COR-L47 (cell line): ENCODE measurements at places on chromosomes 6 and 20.

DNA sequence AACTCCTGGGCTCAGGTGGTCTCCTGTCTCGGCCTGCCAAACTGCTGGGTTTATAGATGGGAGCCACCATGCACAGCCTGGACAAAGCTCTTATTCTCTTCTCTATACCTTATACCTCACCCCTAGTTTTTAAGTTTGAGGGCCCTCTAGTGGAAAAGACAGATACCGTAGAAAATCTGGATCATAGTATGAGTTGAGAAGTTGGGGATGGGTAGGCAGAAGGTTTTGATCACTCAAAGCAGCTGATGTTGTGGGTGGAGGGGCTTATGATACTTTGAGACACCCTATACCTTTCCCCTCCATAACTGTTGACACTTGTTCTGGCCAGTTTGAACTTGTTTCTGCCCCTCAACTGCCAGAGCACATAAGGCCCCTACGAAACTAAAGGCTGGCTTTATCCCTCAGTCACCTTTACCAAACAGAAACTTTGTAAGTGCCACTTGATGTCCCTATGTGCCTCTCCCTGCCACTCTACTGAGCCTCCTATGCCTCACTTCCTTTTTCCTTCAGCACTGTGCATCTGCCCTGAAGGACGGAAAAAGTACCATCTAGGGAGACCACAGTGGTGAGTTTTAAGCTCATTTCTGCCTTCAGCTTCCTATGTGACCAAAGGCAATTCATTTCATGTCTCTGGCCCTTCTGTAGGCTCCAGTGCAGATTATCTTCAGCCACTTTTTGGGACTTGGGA, 28.6 kb downstream of the RALY start:
- no peak for DNase-seq

GRCh38 chr6:128743974-128744765, 138.8 kb upstream of the LAMA2 start:
- DNase-seq: no peak

- DNase-seq: no peak
Measured at GRCh38 chr6:66558189-66558588, 851.2 kb upstream of the EYS start.

DNA sequence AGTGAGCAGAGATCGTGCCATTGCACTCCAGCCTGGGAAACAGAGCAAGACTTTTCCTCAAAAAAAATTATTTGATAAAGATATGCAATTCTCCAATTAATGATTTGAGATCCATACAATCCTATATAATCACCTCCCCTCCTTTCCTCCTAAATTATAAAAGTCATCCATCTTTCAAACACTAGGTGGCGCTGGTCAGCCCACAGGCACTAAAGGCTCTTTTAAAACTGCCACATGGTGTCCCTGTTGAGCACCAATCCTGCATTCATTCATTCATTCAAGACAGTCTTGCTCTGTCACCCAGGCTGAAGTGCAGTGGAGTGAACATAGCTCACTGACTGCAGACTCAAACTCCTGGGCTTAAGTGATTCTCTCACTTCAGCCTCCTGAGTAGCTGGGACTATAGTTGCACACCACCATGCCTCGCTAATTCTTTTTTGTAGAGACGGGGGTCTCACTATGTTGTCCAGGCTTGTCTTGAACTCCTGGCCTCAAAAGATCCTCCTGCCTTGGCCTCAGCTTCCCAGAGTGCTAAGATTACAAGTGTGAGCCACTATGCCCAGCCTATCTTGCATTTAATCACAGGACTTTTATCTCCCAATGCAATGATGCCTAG, 58.7 kb upstream of the SLC2A12 start:
- no peak for DNase-seq

GRCh38 chr6:139635401-139636130, 261.1 kb upstream of the CITED2 start:
- no peak for DNase-seq

GRCh38 chr6:129314575-129314974, 395.4 kb downstream of the ARHGAP18 start:
- DNase-seq: no peak

- peak; percentile 72 for DNase-seq
Measured at GRCh38 chr6:30763618-30764489, 19.5 kb upstream of the IER3 start.

GRCh38 chr6:42545226-42545773, 18.5 kb upstream of the UBR2 start:
- DNase-seq: no peak

DNA sequence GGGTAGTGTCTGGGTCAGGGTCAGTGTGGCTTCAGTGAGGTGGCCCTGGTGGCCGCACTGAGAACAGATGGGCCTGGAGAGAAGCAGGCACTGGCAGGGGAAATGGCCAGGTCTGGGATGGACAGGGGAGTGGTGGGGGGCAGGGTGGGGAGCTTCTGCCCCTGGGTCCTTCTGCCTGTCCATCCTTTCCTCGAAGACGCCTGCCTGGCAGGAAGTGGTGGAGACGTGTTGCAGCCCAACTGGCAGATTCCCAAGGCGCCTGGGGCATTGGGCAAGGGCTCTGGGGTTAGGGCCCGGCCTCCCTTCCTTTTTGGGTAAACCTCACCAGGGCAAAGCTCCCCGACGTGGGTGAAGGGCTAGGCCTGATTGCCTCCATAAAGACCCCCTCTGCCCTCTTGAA, 10.4 kb downstream of the SRC start:
- DNase-seq: no peak

GRCh38 chr6:108518714-108519576, 41.8 kb upstream of the FOXO3 start:
- no peak for DNase-seq

- no peak for DNase-seq
Measured at GRCh38 chr6:39389484-39389767, 66.9 kb upstream of the KCNK16 start.

DNA sequence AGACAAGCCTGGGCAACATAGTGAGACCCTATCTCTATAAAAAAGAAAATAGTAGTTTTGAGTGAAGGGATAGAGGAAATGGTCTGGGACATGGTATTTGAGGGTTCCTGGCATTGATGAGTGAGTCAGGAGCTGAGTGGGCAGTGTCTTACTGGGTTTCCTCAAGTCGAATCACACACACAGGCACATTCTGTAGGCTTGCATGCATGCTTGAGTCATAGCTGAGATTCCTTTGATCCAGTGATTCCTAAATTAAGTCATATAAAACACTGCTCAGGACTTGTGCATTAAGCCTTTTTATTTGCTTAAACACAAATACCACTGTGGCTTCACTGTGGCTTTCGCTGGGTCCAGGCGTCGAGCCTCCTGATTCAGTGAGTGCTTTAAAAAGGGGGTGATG, 71.8 kb upstream of the TMEM181 start:
- no peak for DNase-seq

- DNase-seq: no peak
Measured at GRCh38 chr6:100565439-100566104, 100.9 kb upstream of the SIM1 start.

DNA sequence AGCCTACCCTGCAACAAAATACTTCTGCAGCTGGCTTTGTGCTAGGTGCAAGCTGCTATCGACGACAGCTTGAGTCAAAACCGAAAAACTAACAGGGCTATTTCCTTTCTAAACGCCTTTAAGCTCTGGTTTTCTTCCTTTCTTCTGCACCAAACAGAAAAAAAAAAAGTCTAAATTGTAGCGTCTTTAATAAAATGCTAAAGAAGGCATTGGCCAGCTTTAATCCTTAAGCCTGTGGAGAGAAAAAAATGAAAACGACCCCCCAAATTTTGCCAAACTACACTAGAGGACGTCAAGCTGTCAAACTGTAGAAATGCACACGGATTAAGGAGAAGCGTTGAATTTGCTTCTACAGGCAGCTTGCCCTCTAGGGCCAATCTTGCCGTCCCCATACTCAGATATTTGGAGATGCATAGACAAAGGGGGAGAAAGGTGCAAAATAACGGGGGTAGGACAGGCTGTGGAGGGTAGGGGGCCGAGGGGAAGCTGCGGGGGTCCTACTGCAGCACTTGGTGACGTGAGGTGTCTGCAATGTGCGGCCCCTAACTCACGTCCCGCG, 1.4 kb upstream of the NRN1 start:
- DNase-seq: no peak

DNA sequence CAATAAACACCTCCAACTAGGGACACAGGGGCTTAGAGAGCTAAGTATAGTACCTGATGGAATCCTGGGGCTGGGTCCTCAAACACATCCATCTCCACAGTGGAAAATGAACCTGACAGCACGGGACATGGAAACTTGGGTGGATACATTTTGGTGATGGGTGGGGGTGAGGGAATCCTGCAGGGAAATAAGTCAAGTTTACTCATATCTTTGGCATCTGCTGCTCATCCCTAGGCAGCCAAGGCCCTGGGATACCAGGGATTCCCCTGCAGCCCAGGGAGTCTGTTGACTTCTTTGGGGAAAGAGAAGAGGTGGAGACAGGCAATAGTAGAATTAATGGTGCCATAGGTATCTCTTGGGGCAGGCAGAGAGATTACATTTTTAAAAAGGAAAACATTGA, 6.6 kb downstream of the APOBEC2 start:
- DNase-seq: no peak

DNA sequence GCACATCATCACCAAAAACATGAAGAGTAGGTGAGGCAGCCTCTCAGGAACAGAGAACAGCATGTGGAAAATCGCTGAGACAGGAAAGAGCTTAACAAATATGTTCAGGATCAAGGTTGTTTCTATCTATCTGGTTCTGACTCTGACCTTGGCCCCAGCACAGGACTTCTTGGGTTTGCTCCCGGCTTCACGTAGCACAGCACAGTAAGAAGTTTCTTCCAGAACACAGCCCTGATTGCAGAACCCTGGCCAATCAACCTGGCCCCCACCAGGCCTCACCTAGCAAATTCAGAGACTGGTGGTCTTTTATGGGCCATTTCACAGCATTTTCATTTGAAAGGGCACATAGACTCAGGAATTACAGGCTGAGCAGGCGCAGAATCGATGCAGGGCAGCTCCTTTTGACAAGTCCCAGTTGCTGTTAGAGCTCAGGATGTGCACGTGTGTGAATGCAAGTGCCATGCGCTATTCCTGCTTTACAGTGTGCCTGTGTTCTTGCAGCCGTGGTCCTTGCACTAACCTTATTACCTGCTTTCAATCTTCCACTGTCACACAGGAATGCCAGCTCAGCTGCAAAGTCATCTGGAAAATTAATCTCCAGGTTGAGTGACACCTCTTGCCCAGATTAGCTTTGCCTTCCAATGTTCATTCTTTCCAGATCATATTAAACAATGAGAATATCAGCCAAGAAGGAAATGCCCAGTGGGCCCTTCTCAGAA, 100.5 kb upstream of the SLC2A12 start:
- no peak for DNase-seq

DNA sequence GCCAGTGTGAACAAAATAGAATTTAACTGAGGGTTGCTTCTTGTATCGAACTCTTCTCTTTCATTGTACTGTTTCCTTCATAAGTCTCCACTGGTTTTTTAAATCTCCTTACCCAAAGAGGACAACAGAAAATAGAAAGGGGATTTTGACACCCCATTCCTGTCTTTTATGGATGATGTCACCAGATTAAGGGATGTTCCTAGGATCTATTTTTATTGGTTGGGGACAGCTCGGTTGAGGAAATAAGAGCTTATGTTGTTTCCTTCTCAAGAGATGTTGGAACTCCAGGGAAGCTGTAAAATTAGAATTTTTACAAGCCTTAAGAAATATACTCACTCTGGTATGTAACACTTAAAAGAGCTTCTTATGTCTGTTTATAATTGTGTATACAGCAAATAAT, 171.5 kb downstream of the PHF3 start:
- DNase-seq: no peak

DNA sequence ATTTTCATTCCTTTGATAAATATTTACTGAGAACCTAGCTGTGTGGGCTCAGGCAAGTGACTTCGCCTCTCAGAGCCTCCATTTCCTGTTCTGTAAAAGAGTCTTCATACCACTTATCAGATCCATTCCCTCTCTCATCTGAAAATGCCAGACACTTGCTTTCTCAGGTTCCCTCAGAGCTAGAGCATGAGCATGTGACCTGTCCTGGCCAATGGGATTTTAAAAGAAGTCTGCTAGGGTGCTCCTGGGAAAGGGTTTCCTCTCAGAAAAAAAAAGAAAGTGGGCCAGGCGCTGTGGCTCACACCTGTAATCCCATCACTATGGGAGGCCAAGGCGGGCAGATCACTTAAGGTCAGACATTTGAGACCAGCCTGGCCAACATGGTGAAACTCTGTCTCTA, 5.3 kb downstream of the KCNB1 start:
- no peak for DNase-seq

DNA sequence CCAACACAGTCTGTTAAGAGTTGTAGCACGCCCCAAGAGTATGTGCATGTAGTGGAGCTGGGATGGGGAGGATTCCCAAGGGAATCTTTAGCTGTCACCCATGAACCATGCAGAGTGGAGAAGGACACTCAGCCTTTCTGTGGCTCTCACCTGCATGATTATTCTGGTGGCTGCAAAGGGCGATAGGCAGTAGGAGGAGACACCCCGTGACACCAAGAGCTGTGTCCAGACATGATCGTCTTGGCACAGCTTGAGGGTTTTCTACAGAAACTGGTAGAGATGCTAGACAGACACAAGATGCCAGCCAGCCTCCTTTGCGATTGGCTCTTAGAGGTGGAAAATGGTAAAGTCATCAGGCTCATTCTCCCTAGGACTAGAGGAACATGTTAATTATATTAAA, 3.1 kb upstream of the CSE1L start:
- DNase-seq: no peak

DNA sequence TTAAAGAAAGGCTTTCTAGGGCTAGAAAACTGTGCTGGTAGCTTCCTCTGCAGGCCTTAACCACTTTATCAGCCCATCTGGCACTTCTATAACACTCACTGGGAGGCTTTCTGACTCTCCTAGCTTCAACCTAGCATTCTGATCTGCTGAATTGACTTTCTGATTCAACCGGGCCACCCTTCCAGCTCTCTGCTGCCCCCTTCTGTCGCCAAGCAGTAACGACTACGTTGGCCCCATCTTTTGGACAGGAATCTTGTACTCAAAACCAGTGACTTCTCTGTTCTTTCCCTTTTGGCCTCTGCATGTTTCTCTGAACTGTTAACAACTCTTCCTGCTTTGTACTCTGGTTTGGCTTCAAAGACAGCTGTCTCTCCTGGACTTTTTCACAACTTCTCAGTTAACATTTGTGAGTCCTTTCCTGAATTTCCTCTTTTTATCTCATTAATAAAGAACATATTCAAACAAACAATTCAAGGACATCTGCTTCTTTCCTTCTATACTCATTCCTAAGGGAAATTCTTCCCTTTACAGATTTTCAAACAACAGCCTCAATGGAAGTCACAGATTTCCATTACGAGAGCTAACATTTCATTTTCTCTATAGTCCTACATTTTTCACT, 43.9 kb upstream of the FAM135A start:
- peak; percentile 22 for DNase-seq

DNA sequence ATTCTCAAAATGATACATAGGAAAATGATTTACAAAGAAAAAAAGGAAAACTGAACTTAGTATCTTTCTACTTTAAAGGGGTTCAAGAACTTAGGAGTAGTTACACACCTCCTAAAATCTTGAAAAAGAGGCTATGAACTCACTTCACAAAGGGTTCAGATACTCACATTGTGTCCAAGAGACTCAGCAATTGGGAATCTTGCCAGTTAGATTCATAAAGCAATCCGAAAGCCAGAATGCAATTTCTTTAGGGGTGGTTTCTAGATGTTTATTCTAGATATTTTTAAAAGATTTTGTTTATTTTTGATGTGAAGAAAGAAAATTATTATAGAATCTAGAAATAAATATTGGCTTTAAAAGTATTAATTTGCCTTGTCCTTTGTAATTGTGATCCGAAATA, 1.7 kb upstream of the MYB start:
- DNase-seq: no peak

GRCh38 chr6:34370361-34370760, 22.1 kb downstream of the NUDT3 start:
- no peak for DNase-seq
